ENCODE measurements at places on chromosomes 5 and 9.

DNA sequence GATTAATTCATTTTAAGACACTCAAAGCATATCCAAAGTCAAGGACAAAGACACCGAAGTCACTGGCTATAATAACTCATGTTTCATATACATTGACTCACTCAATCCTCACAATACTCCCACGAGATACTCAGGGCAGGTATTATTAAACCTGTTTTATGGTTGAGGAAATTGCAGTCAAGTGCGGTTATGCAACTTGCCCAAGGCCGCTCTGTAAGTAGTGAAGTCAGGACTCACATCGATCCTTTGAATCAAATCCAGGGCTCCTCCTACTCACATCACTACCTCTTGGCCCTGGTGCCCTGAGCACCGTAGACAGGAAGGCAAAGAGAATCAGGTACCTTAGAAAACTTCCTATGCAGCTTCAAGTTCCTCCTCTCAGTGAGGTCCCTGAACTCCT, 87.8 kb upstream of the APC start:
- no peak for DNase-seq

DNA sequence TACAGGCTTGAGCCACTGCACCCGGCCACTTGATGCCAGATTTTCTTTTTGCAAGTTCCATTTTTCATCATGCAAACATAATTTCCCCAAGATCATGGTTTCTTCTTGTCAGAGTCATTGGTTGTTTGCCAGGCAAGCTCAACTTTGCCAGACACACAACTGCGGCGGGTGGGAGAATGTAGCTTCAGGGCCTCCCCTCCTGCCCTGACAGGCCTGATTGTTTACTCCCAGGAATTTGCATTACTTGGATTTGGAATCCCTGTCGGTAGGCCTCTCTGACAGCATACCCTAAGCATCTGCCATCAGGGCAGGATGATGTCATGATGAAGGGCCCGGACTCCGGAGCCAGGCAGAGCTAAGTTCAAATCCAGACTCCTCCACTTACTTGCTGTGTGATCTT, 15.1 kb downstream of the RPS14 start:
- DNase-seq: no peak

GRCh38 chr9:15157381-15157780, 149.6 kb downstream of the TTC39B start:
- DNase-seq: no peak

DNA sequence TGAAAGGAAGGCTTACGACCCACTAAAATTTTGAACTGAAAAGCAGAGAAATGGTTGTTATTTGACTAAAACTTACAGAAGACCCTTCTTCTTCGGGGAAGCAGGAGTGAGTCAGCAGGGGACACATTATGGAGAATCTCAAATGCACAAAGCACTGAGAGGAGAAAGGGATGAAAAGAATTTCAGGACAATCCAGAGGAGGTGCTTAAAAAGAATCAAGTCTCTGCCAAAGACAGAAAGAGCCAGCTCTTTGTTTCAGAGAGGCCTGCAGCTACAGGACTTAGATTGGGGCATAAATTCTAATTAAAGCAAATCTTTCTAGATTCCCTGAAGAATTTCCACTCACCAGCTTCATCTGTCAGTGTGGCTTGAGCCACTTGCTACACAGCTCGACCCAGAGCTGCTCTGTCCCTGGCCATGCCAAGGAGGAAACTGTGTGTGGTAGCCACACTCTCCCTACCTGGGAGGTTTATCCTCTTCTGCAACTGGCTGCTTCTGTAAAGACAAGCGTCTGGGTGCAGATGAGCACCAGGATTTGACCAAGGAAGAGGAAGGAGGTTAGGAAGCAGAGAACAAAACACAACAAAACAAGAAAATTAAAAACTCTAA, 89.9 kb downstream of the SEMA5A start:
- no peak for DNase-seq

- no peak for DNase-seq
Measured at GRCh38 chr5:155935723-155936122, 391.2 kb upstream of the SGCD start.

DNA sequence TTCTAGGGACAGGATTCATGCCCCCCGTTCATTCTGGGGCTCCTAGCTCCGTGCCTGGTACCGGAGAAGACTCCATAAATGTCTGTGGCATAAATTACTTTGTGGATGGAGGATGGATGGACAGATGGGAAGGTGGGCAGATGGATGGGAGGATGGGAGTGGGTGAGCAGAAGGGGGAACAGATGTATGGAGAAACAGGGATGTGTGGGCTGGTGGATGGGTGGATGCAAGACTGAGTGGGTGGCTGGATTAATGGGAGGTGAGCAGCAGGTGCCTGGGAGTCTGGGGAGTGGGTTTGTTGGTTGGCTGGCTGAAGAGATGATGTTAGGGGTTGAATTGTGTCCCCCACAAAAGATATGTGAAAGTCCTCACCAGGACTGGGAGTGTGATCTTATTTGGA, 43.5 kb downstream of the SARDH start:
- DNase-seq: no peak

- no peak for DNase-seq
Measured at GRCh38 chr9:93637886-93638285, 61.5 kb downstream of the PHF2 start.

DNA sequence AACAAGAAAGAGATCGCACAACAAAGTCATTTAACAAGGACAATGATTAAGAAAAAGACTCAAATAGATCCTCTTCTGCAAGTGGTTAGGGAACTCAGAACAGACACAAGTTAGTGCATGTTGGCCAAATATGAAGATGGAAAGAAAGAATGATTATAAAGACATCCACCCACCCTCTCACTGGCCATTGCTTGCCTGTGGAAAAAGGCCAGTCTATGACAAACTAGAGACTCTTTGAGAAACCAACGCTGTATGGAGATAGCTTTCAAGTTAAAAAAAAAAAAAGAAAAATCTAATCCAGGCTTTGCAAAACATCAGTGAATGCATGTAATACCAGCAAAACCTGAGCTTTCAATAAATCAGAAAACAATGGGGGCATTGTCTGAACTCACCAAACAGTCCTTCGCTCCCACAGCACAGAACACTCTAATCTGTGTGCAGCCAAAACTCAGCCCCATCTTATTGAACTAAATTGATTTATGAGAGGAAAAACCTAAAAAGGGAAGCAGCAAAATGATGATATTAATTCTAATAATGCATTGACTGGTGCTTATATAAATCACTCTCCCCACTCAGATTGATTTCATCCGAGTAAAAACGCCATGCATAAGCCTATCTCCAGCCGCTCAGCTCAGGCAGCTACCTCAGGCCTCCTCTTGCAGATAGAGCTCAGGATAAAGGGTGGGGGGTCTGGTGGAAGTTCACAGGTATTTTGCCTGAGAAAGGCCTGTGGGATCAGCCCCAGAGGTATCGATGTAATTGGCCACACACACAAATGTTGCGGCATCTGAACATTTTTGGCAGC, 547.1 kb downstream of the CCDC171 start:
- no peak for DNase-seq

- no peak for DNase-seq
Measured at GRCh38 chr5:147832541-147832940, 1.1 kb upstream of the SPINK1 start.

DNA sequence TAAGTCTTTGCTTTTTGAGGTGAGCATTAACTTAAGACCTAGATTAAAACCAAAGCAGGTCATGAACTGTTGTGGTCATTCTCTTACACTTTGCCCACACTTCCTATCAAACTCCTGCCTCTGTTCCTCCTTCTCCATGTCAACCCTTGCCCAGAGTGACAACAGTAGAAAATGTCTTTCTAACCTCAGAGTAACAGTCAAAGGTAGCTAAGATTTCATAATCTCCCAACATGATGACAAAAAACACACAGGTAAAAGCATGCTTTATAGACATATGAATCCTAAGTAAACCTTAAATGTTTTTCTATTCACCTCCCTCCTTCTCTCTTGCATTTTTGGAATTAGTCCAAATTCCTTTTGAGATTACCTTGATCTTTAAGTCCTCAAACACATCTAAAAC, 422.3 kb downstream of the SPATA31D1 start:
- no peak for DNase-seq

DNA sequence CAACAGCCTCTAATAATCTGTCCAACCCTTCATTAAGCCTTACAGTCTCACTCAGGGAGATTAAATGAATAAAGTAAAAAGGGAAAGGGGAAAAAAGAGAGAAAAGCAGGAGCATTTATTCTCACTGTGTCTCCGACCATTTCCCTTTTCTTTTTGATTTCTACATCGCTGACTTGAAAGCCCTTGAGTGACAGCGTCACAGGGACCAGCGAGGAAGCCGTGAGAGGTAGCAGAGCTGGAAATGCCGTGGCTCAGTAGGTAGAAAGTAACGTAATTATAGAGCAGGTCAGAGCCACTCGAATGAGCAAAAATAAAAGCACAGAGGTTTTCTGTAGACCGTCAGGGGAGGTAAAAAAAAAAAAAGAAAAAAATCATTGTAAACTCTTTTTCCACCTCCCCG, 52.4 kb downstream of the ASS1 start:
- no peak for DNase-seq

GRCh38 chr5:84273517-84273883, 111.2 kb downstream of the EDIL3 start:
- DNase-seq: no peak

DNA sequence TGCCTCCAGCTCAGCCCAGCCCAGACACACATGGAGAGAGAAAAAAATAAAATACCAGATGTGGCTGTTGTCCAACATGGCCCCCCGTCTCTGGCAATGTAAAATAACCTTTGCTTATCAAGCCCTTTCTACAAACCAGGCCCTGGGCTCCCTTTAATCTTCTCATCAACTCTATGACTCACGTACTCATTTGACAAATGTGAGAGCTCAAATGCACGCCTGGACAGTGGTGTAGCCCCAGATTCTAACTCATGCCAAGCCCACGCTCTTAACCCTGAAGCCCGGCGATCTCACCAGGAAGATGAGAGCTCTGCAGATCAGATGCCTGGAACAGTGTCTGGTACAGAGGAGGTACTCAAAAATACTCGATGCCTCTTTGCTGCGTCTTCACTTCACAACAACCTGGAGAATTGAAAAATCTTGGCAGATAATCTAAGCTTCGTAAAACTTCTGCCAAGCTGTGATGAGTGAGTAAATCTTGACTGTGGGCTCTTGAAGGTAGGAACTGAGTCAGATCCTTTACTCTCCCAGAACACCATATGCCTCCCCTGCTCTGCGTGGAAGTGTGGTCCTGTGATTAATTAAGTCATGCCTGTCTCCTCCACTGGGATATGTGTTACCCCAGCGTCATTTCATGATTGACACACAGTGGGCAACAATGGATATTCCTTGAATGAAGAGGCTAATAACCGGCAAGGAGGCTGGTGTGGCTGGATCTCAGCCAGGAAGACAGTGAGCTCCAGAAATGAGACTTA, 102.0 kb upstream of the FSTL4 start:
- no peak for DNase-seq

- DNase-seq: no peak
Measured at GRCh38 chr5:87051502-87052113, 216.1 kb upstream of the RASA1 start.

DNA sequence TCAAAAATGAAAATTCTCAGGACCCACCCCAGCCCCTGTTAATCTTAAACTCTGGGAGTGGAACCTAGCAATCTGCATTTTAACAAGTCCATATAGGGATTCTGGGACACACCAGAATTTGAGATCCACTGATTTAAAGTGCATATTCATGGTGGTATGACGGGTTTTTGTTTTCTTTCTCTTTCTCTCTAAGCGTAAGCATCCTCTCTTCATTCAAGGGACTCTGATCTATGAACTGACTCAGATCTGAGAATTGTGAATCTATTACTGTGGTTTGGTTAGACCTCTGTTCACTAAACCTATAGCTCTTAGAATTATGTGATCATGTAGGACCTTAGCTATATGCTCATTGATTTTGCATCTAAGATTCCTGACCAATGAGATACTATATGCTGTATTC, 565.2 kb downstream of the CCDC171 start:
- DNase-seq: no peak

DNA sequence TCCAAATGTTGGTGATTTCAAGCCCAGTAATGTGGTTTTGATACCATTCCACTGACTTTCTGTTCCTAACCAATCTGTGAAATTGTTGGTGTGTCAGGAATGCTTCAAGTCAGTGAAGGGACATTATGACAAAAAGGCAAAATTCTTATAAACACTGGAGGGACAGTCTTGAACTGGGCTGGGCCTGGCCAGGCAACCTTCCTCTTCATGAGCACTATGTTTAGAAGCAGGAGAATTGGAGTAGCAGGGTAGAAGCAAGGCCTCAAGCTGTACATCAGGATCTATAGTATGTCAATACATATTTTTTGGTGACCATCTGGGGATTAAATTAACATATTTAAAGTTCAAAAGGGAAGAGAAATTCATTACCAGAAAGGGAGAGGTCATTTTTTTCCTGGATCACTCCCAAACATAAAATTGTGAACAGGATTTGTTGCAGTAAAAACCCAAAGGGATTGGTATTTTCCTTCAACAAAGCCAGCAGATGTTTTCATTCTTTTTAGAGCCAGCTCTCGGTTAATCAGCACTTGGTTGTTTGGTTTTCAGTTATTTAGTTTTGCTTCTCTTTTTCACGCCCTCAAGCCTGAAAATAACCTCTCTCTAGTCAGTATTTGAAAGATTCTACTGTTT, 77.9 kb upstream of the PIK3R1 start:
- DNase-seq: no peak

GRCh38 chr5:173527671-173528070, 88.8 kb downstream of the BOD1 start:
- no peak for DNase-seq

DNA sequence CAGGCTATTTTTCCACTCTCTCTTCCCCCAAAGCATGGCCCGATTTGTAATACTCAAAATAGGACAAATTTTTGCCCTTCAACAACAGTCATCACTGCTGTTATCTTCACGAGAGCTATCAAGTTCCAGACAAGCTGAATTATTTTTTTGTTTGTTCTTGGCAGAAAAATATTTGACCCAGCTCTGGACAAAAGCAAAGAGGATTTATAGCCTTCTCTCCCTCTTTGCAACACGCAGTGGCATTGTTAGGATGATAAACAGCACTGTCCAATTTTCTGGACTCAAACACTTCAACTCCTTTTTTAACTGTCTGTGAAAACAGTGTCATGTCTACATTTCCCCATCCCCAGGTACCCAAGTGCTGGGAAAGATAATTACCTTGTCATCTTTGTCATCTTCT, 160.3 kb downstream of the SLF1 start:
- no peak for DNase-seq

DNA sequence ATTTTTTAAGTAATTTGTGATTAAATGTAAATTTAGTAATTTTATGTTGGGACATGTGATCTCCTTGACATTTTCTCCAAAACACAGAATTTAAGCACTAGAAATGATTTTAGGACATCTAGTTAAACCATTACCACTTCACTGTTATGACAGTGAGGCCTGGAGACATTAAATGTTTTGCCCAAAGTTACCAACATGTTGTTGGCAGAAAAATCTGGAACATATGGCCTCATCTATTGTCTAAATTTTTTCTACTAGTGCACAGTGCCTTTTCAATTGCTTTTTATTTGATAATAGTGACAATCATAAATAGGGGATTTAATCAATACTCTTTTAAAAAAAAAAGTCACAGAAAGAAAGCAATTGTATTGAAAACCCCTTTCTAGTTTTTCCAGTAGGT, 45.6 kb downstream of the PIK3R1 start:
- DNase-seq: no peak

- no peak for DNase-seq
Measured at GRCh38 chr5:119291877-119292276, 63.9 kb upstream of the TNFAIP8 start.

- DNase-seq: no peak
Measured at GRCh38 chr9:15086778-15087324, 176.6 kb upstream of the FREM1 start.

Data from GM12891 (cell line).